ENCODE measurements at places on chromosomes 6 and 20. TPM values are rescaled to one million over a fixed set of nuclear protein-coding genes. Genes with fewer than 3 reads are reported as not detected.

Gene ALDH5A1
- 0.57 TPM for total RNA-seq

Gene CHRNA4
- total RNA-seq: not detected

Gene RHAG
- total RNA-seq: not detected

Gene NRSN2
- 59.2 TPM for total RNA-seq

Gene SIRPD
- total RNA-seq: not detected

Gene TREM1
- total RNA-seq: 0.52 TPM

Data from LHCN-M2 (cell line).